Suppressor macrophage treated with lipopolysaccharide for 4 hours (primary cell): ENCODE measurements at places on chromosomes 7 and 10.
A peak's percentile ranks its signal among the peaks of the same experiment; 100 is the strongest.

DNA sequence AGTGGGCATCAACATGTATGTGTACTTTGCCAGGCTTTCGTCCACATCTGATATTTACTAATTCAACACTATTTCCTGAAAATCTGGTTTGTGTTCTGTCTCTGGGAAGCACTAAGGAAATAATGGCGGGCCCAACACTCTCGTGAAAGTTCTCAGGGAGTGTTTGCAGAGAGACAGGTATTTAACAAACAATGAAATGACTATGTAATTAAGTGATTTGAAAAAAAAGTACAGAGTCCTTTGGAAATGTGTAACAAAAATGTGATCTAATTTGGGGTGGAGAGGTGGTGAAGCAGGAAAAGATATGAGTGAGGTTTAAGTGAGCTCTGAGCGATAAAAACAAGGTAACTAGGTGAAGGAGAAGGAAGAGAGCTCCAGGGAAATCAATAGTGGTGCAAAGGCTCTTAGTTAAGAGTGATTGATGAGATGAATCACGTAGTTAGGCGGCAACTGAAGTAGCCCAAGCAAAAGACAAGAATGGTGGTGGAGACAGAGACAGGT lies 95.3 kb upstream of the DNAJB12 start:
- no peak for DNase-seq

- DNase-seq: no peak
These were observed 138.2 kb downstream of the PLCE1 start for GRCh38 chr10:94131885-94132284.

GRCh38 chr10:113493882-113494301 lies 59.0 kb upstream of the HABP2 start:
- DNase-seq: no peak

- DNase-seq: peak; percentile 56
These were observed 846 bp downstream of the MINPP1 start for GRCh38 chr10:87505366-87506111.

DNA sequence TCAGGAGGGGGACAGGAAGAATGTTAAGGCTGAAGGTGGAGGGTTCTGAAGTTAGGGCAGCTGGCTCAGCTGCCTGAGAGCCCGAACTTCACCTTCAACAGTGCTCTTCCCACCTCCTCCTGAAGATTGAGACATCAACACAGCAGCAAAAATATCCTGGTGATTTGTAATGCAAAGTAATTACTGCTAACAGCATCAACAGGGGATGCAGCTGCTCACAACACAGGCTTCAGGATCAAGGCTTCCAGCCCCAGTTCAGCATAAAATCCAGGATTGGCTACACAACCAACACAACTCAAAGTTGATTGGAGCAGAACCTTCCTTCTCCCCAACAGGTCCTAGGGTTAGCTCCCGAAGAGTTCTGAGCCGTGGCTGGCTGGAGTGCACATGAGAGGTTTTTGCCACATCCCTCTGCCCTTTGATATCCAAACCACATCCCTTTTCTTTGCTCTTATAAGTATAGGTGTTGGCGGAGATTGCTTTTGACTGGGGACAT lies 242.4 kb downstream of the KIAA1217 start:
- DNase-seq: no peak

GRCh38 chr7:18144166-18144565 lies 116.5 kb upstream of the PRPS1L1 start:
- peak; percentile 82 for DNase-seq

DNA sequence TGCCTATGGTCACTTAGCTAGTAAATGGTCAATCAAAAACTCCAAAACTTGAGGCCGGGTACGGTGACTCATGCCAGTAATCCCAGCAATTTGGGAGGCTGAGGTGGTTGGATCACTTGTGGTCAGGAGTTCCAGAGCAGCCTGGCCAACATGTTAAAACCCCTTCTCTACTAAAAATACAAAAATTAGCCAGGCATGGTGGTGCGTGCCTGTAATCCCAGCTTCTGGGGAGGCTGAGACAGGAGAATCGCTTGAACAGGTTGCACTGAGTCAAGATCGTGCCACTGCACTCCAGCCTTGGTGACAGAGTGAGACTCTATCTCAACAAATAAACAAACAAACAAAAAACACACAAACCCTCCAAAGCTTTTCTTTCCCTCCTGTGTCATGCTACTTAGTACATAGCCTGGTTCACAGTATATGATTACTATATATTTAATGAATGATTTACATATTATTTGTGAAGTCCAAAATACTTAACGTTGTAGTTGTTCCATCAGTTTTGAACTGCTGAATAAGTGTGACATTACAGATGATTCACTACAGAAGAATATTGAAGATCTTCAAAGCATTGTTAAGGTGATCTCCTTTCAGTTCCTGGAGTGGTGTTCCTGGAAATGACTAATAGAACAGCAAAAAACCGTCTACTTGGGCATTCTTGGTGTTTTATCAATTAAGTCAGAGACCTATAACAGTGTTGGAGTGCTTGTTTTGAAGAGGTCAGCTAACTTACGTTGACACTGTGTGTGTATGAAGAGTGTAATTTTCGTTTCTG lies 72.9 kb downstream of the ADK start:
- DNase-seq: no peak

DNA sequence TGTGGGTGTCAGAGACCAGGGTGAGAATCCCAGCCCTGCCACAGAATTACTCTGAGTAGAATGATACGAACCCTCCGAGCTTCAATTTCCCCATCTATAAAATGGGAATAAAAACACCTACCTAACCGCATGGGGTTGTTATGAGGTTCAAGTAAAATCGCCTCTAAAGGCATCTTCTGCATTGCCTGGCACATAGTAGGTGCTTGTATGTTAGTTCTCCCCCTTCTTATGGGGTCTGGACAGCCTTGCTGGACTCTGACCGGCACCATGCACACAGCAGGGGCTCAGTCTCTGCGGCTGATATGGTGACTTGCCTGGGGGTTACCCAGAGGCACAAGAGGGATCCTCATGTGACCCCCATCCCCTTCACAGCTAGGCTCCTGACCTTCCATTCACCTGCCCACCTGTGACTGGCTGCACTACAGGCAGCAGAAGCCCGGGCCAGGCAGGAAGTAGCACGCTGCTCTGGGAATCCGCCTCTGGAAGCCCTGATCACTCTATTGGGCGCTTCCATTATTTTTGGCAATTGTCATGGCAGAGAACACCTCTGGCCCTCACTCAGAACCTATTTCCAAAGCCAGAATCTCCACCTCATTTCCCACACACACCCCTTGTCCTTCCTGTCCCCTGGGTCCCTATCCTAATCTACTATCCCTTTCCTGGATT lies 6.0 kb downstream of the SH3PXD2A start:
- DNase-seq: no peak

DNA sequence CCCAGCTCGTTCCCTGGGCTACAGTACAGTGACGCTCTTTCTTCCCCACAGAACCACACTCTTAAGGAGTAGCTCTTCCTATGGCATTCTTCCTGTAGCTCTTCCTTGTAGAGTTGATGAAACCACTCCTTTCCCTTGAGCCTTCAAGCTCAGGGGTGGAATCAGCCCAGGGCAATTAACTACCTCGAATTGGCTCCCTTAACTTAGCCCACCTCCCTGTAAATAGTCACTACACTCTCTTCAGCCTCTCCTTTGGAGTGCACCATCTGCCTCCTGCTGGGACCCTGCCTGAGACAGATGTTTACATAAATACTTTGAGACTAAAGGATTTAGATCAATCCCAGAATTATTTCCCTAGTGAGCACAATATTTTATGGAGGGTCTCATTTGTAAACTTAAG lies 537.8 kb upstream of the AUTS2 start:
- DNase-seq: no peak

- peak; percentile 37 for DNase-seq
These were observed 357.1 kb upstream of the AOAH start for GRCh38 chr7:37081436-37081835.

DNA sequence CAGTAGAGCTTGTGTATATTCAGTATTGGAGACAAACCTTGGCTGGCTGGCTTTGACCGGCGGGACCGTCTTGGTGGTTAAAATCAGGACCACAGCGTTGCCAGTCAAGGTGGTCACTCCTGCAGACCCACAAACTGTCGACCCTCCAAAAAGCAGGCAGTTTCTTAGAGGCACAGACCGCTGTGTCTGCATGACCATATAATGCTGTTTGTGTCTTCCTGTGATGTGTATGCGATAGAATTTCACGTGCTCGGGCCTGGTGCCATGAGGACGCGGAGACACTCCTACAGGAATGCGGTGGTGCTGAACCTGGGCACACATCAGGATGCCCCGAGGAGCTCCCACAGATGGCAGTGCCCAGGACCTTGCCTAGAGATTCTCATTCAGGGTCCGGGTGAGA lies 34.8 kb downstream of the BNIP3 start:
- DNase-seq: no peak

DNA sequence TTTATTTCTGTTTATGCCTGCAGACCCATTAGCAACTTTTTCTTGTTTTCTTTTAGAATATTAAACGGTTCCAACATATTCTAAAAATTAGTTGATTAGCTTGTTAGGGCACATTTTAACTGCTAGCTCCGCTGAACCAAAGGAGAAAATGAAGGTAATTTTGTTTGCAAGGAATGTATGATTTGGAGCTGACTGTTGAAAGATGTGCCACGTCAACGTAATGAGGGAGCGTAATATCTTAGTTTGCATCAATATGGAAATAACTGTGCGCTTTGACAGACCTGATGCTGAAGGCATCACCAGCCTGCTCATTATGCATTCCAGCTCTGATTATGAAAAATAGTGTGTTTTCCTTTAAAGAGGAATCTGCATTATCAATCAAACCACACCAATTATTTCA lies 102.0 kb upstream of the CTBP2 start:
- DNase-seq: no peak

DNA sequence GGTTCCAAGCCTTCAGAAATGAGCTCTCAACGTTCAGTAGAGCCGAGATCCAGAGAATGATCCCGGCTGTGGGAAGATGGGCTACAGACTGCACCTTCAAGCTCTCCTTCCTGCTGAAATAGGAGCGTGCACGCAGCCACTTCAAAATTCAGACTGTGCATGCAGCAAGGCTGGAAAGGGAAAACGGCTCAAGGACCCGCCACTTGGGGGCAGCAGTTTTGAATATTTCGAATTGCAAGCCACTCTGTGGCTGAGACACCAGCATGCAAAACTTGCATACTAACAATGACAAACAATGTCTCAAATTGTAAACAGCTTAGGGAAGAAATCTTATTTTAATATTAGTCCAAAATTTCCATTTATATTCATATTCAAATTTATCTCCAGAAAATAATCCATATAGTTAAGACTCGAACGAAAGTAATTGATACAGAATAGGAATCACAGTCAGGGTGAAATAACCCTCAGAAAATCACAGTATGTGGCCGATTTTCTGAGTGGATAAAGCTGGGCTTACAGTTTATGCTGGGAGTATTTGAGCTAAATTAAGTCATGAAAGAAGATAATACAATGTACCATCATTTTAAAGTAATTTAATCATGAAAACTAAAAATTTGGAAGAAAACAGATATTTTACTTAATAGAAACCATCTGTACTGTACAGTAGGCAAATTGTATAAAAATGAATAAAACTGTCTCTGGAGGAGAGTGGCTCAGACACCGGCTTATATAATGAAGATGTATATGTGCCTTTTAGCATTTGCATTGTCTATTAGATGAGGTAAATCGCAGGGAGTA lies 137.9 kb upstream of the MKI67 start:
- peak; percentile 61 for DNase-seq

DNA sequence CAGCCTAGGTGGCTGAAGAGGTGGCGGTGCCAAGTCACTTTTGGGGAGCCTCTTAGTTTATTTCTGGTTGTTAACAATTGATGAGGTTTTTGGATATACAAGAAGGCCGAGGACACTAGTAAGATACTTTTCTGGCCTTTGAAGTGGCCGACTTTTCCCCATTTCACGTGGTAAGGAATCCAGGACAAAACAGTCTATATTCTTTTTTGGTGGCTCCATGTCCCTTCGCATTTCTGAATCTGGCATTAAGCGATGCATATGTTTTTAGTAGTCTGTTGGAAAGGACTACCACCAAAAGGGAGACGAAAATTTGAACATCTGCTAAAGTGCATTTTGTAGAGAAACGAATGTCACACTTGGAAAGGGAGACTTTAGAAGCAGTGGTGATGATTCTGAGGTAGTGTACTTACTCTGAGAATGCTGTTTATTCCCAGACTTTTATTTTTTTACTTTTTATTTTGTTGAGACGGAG lies 1.5 kb downstream of the MLLT10 start:
- DNase-seq: no peak

DNA sequence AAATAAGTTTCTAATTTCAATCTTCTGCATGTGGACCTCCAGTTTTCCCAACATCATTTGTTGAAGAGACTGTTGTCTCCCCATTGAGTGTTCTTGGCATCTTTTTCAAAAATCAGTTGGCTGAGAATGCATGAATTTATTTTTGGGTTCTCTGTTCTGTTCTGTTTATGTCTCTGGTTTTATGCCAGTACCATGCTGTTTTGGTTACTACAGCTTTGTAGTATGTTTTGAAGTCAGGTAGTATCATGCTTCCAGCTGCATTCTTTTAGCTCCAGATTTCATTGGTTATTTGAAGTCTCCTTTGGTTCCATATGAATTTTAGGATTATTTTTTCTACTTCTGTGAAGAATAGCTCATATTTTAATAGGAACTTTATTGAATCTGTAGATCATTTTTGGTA lies 21.2 kb upstream of the SFTPD start:
- DNase-seq: no peak

- DNase-seq: no peak
These were observed 151.5 kb downstream of the DNAJB6 start for GRCh38 chr7:157488281-157488680.

DNA sequence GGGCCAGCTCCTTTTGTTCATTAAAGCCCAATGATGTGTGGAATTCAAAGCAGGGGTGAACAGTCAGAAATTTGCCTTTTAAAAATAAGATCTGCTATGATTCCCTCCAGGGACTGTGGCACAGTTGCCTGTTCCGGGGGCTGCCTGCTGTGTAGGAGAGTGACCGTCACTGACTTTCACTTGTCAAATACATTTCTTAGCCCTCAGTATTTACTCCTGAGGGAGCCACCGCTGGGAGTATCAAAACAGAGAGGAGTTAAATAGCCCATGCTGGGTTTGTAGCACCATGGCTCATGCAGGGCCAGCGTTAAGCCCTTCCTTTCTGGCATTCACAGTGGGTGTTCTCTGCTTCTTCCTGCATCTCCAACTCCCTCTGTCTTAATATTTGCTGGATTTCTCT lies 897.8 kb downstream of the SORCS3 start:
- DNase-seq: no peak

- DNase-seq: peak; percentile 34
These were observed 6.3 kb downstream of the LIPJ start for GRCh38 chr10:88592906-88593305.

DNA sequence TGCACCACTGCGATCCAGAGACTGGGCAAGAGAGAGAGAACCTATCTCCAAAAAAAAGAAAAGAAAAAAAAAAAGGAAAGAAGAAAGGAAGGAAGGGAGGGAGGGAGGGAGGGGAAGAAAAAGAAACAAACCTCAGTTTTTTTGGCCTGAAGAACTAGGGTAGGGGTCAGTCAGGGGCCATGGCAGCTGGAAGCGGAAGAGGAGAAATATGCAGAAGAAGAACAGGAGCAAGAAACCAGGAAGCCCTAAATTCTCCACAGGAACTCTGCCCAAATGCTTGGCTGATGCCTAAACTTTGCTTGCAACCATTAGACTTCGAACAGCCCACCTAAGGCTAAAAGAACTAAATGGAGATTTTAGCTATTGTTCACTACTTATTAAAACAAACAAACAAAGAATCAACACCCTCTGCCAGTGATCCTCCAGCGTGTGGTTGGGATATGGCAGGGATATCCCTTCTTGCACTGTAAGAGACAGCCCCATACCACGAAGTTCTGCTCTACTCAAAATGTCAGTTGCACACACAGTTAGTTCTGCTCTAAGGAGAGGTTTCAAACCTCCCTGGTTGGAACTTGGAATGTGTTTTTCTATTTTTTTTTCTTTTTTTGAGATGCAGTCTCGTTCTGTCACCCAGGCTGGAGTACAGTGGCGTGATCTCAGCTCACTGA lies 139.5 kb downstream of the FAM107B start:
- no peak for DNase-seq

- DNase-seq: no peak
These were observed at the start of gene FOXP2 for GRCh38 chr7:114414156-114415063. Gene FOXP2 (plus strand): TSS chr7:114414815. CDS start chr7:114426512, 11,697 bp downstream.
